HFFc6 (cell line): ENCODE measurements at places on chromosomes 5 and 9. TPM values are rescaled to one million over a fixed set of nuclear protein-coding genes. Genes with fewer than 3 reads are reported as not detected.
A peak's percentile ranks its signal among the peaks of the same experiment; 100 is the strongest.

The FBN2 gene
- 180 to 253 TPM (median 185 TPM) in 3 replicates for total RNA-seq

DNA sequence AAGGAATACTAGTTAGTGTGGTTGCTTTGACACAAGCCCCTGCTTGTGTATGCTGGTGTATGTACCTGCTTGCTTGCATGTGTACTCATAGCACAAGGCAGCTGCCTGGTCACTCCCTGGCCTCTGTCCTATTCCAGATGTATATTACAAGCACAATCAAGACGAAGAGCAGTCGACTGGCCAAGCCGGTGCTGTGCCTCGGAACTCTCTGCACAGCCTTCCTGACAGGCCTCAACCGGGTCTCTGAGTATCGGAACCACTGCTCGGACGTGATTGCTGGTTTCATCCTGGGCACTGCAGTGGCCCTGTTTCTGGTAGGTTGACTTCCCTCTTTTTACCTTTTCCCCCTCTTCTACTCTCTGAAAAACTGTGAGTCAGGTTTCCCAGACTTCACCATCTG lies 72.1 kb downstream of the BAAT start:
- DNase-seq, result no peak

DNA sequence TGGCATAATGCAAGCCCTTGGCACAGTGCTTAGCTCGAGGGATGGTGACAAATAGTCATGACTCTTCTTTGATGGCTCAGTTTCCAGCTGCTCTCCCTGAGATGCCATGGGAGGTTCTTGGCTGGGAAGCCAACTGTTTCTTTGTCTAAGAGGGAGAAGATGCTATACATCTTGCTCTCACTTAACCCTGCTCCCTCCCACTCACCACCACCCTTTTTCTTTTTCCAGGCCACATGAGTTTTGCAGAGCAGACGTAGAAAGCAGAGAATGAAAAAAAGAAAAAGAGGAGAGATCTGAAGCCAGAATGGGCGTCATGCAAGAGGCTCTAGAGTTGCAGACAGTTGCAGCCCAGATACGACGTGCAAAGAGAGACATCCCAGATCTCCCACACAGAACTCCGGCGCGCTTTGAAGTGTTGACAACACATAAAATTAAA lies 160.5 kb downstream of the FGF18 start:
- no peak for DNase-seq

GRCh38 chr9:134325813-134326723 lies at the start of gene RXRA:
TSS of gene RXRA (plus strand) at chr9:134326455. CDS start at chr9:134326632, 177 bp downstream.
- DNase-seq, result peak; percentile 77

DNA sequence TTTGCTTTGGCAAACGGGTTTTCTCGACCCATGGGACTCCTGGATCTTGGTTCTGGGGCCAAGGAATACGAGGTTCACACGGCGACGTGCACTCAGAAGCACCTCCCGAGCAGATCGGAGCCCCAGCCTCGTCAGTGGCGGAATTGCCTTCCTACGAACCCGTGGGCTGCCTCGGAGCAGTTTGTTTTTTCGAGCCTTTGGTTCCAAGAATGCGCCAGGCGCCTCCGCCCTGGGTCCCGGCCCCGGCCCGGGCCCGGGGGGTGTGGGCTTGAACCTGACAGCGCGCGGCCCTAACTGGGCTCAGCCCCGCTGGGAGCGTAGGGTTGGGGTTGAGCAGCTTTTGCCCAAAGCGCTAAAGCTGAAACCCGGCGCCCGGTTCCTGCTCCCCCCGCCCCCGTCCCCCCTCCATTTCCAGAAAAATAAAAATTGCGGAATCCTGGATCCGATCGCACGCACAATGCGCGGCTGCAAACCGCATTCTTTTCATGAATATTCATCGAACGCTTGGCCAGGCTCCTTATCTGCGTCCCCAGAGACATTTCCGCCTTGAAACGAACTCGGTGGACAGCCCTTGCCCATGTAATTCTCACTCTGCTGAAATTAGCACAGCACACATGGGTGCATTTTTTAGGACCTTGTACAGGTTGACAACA lies 1.0 kb downstream of the BASP1 start:
- peak; percentile 44 for DNase-seq

- no peak for DNase-seq
Measured at GRCh38 chr5:36820900-36821299, 55.7 kb upstream of the NIPBL start.

The SLC2A8 gene
- 11.5 to 14.0 TPM (median 11.9 TPM) in 3 replicates for total RNA-seq

DNA sequence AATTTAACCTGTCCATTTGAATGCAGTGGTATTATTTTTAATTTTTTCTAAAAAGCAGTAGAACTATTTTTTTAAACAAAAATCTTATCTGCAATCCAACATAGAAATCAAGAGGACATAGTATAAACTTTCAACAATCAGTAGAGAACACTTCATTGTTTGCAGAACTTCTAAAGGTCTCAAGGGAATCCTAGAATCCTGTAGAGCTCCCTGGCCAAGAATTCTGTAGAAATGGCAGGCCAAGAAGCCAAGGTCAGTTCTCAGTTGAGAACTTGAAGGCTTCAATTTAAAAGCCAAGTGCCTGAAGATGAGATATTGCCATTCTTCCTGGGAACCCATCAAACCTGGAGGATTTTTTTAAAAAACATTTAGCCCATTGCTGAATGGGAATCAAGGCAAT lies 199.2 kb upstream of the KLF4 start:
- DNase-seq, result no peak

- no peak for DNase-seq
Measured at GRCh38 chr9:93588641-93589609, 12.5 kb downstream of the PHF2 start.

The CLK4 gene
- total RNA-seq, result 8.8 to 11.7 TPM (median 10.6 TPM) in 3 replicates

GRCh38 chr9:21432672-21433425 lies 7.4 kb upstream of the IFNA1 start:
- DNase-seq, result no peak

DNA sequence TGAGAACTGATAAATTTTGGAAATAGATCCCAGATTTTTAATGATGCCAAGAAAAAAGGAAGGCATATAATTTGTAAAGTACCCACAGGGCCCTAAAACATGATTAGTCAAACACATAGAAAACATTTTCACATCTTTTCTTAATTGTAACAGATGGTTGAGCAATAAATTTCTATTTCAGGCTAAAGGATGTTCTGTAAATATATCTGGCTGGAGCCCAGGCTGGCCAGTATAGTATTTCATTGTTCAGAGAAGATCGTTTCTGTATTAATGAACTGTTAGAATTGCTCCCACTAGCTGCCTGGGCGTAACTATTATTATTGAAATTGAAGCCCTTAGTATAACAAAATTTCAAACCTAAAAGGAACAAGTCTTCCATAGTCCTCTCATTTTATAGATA lies 105.3 kb upstream of the SMC2 start:
- no peak for DNase-seq

DNA sequence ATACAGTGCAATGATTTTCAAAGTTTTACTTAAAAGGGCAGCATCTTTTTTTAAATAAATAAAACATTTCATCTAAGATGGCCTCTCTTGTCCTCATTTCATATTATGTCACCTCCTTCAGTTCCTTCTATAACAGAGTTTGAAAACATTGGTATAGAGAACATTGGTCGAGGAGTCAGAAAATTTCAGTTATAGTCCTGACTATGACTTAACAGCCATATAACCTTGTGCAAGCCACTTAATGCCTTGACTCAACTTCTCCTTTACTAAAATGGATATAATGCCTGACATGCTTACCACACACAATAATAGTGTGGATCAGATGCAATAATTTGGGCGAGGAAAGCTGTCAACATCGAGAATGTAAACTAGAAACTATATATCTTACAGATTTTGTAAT lies 22.6 kb downstream of the SSBP2 start:
- DNase-seq, result no peak

DNA sequence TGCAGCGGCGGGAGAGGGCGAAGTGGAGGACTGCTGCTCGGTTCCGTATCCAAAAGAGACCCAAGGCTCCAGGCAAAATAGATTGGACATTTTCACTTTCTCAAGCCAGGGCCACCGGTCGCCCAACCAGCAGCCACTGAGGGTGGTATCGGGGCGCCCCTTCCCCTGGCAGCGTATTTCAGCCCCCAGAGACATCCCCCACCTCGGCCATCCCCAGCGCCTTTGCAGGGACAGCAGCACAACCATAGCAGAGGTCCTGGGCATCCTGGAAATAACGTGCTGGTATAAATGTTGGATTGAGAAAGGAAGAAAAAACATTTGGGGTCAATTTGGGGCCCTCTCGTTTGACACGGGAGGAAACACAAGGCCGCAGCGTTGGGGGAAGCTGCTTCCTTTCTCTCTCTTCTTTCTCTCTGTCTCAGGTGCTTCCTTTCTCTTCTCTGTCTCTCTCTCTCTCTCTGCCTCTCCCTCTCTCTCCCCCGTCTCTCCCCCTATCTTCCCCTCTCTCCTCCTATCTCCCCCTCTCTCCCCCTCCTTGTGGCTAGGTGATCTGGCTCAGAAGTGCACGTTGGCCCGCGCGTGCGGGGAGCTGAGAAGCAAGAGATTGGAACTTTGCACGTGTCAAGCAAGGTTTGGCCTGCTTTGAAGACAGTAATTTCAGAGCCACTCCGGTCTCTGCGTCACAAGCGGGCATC lies 624 bp upstream of the RETREG1 start:
- no peak for DNase-seq

The ZNF883 gene
- 4.0 and 6.1 TPM in 2 replicates for total RNA-seq

DNA sequence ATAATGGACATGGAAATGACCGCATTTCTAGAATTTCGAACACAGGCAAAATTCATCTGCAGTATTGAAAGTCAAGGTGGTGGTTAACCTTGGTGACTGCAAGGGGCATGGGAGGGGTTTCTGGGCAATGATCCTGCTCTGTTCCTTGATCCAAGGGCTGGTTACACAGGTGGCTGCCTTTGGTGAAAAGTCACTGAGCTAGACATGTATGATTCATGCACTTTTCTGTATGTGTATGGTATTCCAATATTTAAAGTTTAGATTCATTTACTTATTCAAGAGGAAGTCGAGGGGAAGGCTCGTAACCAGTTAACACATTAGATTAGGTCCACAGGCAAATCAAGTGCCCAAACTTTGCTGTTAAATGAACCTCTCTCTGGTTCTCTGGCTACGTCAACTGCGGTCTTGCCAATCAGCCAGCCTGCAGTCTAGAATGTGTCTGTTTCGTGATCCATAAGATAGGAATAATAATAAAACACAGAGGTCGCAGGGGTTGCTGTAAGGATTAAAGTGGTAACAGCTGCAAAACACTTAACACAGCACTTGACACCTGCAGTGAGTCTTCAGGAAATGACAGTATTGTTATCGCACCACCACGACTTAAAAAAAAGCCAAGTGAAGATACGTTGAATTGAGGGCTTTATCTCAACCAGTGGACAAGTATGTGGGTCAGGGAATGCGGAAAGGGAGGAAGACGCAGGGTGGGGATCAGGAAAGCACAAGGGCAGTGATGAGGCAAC lies 92.5 kb downstream of the TLE1 start:
- DNase-seq, result no peak

DNA sequence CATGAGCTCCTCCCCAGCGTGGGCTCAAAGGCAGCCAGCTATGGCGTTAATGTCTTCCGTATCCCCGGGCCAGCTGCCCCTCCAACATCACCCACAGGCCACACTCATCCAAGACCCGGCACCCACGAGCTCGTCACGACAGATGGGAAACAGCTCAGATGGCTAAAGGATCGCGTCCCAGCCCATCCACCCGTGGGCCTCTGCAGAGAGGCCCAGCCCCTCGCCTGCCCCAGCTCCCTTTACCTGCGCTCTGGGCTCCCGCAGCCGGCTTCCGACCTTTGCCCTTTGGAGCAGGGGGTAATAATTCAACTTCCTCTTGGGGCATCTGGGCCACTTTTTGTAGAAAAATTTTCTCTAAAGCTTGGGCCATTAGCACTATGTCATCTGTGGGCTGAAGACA lies 16.5 kb downstream of the BRD3 start:
- no peak for DNase-seq

GRCh38 chr9:18331310-18331684 lies 142.7 kb upstream of the ADAMTSL1 start:
- DNase-seq, result no peak

The DMRT3 gene
- not detected in 2 replicates for total RNA-seq

GRCh38 chr5:123211084-123211483 lies 122.0 kb downstream of the PRDM6 start:
- no peak for DNase-seq

DNA sequence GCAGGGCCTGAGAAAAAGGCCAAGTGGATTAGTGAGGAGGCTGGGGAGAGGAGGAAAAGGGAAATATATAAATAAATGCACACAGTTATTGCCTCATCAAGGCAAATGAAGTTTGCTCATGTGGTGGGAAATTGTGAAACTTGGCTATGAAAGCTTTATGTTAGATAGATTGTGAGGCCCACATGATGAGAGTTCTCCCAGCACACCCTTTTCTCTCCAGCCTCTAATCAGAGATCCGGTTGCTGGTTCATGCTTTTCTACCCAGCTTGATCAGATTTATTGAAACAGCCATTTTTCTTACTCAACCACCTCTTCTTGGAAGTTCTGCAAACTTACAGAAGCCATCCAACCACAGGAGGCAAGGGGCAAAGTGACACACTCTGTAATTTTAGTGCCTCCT lies 125.8 kb upstream of the KLF4 start:
- no peak for DNase-seq

The BTNL8 gene
- not detected in 3 replicates for total RNA-seq

DNA sequence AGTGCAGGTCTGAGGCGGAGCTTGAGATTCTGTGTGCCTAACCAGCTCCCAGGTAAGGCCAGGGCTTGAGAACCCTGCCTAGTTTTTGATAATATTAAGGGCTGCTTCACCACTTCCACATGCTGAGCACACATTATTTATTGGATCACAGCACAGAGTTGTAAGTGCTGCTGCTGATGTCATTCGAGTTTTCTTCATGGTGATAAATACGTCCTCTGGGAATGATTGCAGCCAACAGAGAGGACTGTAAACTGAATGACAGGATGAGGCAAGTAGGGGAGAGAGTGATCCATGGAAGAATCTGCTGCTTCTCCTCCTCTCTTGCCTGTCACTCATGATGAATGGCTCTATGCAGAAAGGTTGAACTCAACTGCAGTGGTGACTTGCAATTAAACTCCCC lies 77.9 kb upstream of the VPS13A start:
- DNase-seq, result no peak

- DNase-seq, result no peak
Measured at GRCh38 chr5:74507370-74508005, 133.0 kb downstream of the ENC1 start.

The MYMK gene
- total RNA-seq, result not detected in 3 replicates

The PCDHGB7 gene
- 6.6 to 18.2 TPM (median 15.3 TPM) in 3 replicates for total RNA-seq

The SPINK13 gene
- not detected in 3 replicates for total RNA-seq

The SLC31A2 gene
- 7.5 and 10.0 TPM in 2 replicates for total RNA-seq

DNA sequence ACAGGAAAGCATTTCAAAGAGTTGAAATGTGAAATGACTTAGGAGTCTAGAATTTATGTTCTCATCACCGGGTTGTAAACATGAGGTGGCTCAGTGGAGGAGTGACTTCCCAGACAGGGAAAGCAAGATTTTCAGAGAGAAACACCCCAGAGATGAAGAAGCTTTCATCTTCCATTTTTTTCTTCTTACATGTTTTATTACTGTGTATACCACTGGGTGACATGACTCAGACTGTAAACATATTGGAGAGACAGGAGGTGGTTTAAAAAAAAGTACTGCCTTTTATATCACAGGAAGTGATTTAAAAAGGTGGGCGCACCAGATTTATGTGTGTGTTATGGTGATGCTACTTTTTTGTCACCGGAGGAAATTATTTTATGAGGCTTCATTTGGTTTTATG lies 209.1 kb upstream of the TUT7 start:
- peak; percentile 61 for DNase-seq

The SPINK6 gene
- total RNA-seq, result not detected in 2 replicates

GRCh38 chr5:116747881-116748280 lies 173.3 kb upstream of the SEMA6A start:
- no peak for DNase-seq
